ENCODE measurements at places on chromosomes 7 and 10. TPM values are rescaled to one million over a fixed set of nuclear protein-coding genes. Genes with fewer than 3 reads are reported as not detected.

The ZDHHC6 gene
- total RNA-seq: 28.8 TPM

The PTPRZ1 gene
- total RNA-seq: not detected

The ACTL6B gene
- total RNA-seq: not detected

The HHEX gene
- total RNA-seq: 50.5 TPM
